C1 segment of cervical spinal cord (tissue), 14 donors: ENCODE measurements at places on chromosomes 5 and 9.

DNA sequence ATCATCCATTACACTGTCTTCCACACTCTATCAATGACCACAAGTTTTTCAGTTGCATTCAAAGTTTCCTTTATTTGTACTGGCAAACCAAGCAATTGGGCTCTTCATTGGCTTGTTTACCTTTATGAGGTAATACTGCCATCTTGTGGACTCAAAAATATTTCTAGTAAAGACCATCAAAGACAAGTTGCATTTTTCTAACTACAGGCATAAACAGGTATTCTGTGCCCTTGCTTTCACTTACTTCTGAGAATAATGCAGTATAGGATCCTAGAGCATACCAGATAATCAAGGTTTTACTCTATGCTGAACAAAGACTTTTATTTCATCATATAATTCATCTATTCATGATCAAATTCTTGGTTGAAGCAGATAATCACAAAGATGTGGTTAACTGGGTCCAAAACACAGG is 173.7 kb upstream of the POU5F2 start:
- DNase-seq = no peak

GRCh38 chr5:154712518-154713437 is 42.4 kb upstream of the LARP1 start:
- DNase-seq = no peak

- DNase-seq = no peak
These were observed 39.9 kb upstream of the SMIM15 start for GRCh38 chr5:61202213-61202612.

- no peak for DNase-seq
These were observed 28.9 kb downstream of the FYB1 start for GRCh38 chr5:39190311-39191102.

DNA sequence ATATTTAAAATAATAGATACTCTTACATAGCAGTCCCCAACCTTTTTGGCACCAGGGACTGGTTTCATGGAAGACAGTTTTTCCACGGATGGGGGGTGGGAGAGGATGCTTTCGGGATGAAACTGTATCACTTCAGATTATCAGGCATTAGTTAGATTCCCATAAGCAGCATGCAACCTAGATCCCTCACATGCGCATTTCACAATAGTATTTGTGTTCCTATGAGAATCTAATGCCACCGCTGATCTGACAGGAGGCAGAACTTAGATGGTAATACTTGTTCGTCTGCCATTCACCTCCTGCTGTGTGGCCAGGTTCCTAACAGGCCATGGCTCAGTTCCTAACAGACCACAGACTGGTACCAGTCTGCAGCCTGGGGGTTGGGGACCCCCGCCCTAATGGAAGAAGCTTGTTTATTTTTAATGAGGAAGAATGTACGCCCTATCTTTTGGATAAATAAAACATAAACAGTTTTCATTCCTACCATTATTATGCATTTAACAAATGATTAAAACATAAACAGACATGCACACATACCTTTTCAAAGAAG is 187.7 kb downstream of the ZSWIM6 start:
- no peak for DNase-seq

DNA sequence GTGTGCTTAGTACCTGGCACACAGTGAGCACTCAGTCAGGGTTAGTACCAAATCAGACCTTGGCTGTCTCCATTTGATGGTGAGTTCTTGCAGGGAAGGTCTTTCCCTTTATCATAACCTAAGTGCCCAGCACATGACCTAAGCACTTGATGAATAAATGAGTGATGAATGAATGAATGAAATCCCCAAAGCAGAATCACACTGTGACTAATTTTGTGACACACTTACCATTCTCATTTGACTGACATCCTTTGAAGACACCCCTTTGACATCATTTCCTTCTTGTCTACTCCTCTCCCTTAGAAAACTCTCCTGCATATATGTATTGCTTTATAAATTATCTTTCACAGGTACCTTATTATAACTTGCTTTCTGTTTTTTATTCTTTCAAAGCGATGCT is 130.2 kb upstream of the ELL2 start:
- no peak for DNase-seq
